ENCODE measurements at places on chromosomes 1 and 21.
A peak's percentile ranks its signal among the peaks of the same experiment; 100 is the strongest.

- peak; percentile 17 for DNase-seq
Measured at GRCh38 chr1:153344718-153345025, 4.0 kb downstream of the PGLYRP4 start.

DNA sequence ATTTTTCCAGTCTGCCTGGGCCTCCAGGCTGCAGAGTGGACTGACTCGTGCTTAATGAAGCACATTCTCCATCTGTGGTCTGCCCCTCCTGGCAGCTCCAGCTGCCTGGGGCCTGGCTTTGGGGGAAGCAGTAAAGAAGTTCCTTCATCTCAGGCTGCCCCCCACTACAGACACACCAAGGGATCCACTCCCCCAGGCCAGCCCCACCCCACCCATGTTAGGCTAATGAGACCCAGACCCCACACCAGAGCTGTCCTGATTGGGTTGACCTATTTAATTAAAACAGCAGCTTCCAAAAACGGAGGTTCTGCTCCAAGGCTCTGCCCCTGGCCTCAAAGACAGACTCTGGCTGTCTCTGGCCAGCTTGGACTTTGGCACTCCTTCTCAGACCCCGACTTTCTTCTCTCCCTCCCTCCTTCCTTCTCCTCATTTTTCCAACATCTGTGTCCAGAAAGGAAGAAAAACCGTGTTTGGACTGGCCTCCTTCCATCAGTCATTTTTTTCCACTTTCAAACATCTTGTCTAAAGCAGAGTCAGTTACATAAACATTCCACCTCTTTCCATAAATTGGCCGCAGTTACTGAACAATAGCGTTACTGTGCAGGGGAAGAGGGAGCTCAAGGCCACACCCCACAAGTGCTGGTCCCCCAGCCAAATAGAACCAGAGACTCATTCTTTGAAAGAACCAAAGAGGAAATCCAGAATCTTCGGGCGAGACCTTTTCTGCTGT lies 29.7 kb downstream of the SERTAD4 start:
- DNase-seq, result peak; percentile 37

GRCh38 chr1:41957568-41957967 lies 38.8 kb upstream of the HIVEP3 start:
- peak; percentile 92 for DNase-seq

DNA sequence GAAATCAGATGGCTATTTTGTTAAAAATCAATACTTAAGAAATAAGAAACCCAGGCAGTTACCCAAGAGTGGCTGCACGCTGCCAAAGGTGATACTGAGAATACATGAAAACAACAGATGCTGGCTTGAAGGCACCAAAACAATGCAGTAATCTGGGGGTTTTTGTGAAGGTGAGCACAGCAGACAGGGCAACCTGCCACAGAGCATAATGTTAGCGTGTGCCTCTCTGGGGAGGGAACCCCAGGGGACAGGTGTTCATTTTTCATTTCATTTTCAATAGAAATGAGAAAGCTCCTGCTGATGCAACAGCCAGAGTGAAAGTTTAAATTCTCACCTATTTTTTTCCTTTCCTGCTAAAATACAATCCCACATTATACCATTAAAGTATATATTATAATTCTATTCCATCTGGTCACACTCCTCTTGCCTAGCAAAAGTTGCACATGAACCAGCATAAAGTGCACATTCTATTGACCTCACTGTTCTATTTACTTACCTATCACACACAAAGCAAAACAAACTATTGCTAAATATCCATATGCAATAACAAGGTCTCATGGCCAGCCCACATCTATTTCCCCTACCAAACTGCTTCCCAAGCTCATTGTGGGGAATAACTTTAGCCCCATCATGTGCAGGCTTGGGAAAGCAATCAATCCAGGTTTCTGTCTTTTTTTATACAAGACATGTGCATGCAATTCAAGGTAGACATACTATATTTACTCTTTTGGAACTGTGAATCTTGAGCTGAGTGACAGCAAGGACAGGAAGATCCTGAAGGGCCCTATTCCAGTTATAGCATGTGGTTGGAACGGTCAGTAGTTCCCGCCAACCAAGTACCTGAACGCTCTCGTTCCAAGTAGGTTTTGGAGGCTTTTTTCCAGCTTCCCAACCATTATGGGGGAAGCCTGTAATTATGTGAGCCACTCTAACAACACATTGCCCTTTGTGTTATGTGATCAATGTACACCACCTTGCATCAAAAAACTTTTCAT lies 173.6 kb downstream of the RERE start:
- no peak for DNase-seq

DNA sequence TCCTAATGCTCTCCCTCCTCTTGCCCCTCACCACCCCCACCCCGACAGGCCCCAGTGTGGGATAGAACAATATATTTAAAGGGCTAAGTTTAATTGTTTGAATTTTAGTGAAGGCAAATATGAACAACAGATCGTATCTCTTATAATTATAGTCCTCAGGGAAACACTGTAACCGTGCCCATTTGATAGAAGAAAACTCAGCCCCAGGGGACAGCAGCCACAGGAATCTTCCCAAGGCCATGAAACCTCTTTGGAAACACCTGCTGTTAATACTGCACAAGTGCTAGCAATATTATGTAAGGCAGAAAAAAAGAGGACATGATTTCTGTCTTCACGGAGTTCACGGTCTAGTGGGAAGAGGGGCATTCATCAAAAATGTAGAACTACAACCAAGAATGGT lies 142.2 kb downstream of the URB2 start:
- DNase-seq, result no peak

DNA sequence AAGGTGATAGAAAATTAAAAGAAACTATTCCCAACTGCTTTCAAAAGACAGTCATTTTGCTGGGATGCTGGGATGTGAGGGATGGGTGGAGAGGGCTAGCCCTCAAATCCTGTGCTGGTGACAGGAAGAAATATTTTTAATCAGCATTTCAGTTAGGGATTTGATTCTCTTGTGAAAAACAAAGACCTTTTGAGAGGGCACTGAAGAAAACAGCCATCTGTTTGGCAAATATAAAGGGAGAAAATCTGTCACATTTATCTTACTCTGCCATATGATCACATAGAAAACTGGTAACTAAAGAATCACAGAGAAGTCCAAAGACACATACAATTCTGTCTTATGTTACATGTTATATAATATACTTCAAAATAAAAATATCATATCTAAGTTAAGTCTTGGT lies 12.3 kb downstream of the STXBP3 start:
- no peak for DNase-seq

DNA sequence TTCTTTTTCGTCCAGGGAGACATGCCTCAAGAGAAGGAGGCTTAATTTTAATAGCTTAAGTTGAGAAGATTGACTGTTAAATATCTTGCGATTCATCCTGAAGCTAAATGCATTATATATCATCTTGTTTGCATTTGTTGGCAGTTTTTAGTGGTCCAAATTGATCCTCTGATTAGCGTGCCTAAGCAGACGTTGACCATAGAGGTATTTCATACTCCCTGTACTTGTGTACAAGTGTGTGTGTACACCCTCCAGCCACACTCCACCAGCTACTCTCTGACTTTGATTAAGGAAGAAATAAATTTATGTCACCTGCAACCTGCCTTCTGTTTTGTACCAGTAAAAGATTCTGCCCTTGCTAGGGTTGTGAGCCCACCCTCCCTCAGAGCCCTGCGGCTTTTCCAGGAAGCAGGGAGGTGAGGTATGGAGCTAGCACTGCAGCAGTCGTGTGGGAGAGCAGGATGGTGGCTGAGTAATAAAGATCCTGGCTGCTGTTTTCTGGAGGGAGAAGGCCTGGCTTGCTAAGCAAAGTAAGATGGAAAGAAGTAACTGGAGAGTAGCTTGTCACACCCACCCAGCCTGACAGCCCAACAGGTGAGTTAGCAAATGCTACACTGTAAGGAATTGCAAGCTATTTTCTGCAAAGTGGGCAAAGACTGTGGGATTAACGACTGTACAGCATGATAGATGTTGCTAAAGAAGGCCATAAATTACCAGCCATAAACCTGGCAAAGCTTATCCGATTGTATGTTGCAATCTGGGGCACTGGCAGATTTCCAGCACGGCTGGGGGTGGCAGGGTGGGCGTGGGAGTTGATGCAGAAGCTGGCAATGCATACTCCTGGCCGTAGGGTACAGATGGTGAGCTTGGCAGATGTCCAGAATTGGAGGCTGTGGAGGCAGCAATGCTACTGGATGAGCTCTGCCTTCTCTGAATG lies 170.2 kb downstream of the TNR start:
- no peak for DNase-seq

DNA sequence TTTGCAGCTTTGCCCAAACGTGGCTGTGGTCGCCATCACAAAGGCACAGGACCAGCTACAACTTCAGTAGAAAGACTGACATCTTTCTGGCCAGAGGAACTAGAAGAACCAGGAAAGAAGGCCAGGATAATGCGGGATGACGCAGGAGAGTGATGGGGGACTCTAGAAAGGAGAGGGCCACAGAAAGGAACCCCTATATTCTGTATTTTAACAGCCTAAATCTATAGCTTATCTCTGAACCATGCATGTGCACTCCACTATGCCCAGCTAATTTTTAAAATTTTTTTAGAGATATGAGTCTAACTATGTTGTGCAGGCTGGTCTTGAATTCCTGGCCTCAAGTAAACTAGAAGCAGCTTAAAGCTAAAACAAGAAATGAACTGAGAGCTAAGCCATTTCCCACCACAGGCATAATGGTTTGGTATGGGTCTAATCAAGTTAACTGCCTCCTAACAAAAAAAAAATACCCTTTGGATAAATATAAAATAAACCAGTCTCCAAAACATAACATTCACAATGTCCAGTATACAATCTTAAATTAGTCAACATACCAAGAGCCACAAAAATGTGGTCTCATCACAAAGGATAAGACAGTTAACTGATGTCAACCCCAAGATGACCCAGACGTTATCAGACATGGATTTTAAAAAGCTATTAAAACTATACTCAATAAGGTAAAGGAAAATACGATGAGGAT lies 18.0 kb downstream of the LTN1 start:
- DNase-seq, result no peak

DNA sequence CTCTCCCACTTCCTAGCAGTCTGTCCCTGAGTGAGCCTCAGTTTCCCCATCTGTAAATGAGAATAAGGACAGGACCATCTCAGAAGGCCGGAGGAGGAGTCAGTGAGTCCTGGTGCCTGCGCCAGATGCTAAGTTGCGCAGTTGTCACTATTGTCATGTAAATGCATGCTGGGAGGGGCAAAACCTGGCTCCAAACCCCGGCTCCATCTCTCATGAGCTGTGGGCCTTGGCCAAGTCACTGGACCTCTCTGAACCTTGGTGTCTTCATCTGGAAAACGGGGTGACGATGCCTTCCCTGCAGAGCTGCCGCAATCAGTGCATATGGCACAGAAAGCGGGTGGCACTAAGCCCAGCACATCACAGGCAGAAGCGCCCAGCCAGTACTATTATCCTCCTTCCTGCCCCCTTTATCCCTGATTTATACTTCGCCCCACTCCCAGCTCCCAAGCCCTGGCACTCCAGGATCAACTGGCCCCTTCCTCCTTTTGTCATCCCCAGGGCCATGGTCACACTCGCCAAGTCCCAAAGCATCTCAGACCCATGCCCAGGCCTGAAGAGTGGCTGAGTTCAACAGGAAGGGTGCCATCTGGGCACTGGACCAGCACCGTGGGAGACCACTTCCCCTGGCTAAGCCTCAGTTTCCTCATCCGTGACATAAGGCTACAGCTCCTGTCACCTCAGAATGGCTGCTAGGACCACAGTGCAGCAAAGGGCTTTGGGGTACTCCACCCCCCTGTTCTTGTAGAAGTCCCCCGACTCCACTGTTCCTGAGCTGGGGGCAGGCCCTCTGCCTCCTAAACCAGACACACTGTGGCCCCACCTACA lies 4.3 kb upstream of the PLEKHG5 start:
- DNase-seq, result no peak

GRCh38 chr1:93608187-93609109 lies 73.2 kb downstream of the BCAR3 start:
- no peak for DNase-seq

DNA sequence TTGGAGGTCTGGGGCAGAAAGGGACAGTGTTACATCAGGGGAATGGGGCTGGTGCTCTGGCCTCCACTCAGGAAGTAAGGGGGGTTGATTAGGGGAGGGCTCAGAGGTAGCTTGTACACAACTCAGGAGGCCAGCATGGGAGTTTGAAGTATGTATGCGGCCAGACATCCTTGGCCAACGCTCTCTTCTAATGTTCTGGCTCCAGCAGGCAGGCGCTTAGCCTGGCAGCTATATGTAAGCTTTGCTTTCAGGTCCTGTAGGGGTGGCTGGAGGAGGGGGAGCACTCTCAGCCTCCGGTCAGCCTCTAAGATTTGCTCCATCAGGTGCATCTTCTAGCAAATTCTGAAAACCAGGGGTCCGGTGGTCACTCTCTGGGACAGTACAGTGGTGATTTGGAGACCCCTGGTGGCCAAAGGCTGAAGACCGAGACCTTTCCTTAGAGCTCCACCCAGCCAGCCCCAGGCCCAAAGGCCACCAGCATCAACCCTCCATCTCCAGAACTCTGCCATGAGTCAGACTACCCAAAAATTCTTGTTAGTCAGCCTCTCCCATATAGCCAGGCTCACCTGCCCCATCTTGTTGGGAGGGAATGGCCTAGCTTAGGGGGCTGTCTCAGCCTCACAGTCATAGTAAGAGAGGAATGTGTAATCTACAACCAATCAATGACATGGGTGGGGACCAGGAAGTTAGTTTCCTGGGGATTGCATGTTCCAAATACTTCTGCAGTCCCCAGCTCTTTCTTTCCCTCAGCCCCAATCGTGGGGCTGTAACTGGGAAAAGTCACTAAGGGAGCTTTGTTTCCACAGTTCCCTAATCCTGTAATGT lies 9.7 kb upstream of the COL8A2 start:
- peak; percentile 47 for DNase-seq

DNA sequence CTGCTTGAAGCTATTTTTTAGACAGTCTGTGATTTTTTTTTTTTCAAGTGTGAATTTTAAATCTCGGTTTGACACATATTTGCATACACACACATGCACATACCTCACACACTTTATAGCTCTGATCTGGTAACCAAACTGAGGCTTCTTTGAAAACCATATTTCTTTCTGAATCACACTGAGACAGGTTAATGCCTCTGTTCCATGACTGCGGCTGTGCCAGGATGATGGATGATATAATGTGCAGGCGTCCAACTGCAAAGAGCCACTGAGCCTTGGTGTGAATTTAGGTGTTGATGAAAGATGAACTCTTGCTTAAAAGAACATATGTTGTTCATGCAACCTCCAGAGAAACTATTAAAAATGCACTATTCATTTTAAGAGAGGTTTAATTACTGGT lies 504.0 kb upstream of the OLFM3 start:
- DNase-seq, result no peak

DNA sequence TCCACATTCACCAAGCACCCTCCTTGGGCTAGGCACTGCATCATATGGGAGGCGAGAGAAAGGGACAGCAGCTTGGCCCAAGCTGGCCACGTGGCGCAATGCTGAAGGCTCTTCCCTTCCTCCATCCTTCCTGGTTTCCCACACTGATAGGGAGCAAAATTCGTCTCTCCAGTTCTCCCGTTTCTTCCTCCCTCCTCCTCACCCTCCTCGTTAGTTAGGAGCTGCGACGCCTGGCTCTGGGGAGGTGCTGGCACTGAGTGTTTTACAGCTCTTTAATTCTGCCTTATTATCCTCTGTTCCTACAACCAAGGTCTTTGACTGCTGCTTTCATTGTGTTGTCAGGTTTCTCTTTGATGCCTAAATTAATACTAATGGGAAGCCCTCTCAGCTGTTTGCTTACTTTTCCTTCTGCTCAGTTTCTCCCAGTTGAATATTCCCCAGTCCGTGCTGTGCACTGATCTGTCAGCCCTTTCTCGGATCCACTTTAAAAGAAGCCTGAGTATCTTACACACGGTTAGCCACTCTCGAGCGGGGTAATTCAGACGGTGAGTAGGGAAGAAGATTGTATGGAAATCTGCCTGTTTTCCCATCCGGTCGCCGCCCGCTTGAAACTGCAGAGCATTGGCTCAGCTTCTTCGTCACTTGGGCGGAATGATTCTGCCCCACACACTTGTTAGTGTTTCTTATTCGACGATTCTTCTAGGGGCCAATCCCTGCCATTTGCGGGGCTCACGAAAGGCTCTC lies 56.2 kb upstream of the SMYD2 start:
- peak; percentile 33 for DNase-seq
